Activated CD4-positive, CD25-positive, alpha-beta regulatory T cell treated with anti-CD3 and anti-CD28 coated beads, Interleukin-2, amount 50 U/mL, for 72 hours (primary cell): ENCODE measurements at places on chromosomes 16 and 17.
A peak's percentile ranks its signal among the peaks of the same experiment; 100 is the strongest.

- no peak for DNase-seq
These were observed 1.3 kb downstream of the MYL11 start for GRCh38 chr16:30375864-30376263.

GRCh38 chr16:58043571-58044155, 18.1 kb downstream of the MMP15 start:
- DNase-seq, result no peak

DNA sequence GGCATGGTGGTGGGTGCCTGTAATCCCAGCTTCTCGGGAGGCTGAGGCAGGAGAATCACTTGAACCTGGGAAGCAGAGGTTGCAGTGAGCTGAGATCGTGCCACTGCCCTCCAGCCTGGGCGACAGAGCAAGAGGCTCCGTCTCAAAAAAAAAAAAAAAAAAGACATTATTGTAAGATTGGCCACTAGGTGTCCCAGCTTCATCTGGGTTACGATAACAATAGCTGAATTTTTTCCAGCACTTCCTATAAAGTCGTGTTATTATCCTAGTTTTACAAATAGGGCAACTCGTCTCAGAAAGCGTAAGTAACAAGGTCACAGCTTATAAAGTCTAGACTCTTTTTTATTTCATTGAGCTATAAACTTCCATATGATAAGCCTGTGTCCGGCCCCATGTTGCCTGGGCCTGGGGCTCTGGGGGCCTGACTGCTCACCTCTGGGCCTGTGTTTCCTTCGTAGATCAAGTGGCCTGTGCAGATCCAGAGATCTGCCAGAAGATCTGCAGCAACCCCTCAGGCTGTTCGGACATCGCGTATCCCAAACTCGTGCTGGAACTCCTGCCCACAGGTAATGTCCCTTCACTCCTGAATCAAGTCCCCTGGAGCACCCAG, 60.5 kb downstream of the SLC5A11 start:
- DNase-seq, result no peak

DNA sequence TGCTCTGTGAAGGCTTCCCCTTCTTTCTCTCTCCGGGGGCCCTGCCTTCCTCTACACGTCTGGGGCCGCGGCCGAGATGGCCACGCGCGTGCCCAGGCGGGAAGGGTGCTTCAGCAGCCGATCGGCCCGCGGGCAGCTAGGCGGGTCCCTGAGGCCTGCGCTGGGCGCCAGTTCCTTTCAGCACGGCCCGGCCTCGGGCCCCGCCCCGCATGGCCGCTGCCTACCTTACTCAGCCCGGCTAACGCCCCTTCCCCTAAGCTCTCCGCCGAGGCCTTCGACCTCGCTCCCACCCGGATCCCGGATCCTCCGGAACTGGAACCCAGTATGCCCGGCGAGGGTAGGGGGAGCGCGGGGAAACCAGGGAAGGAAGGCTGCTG, 335 bp downstream of the TMEM11 start:
- no peak for DNase-seq

DNA sequence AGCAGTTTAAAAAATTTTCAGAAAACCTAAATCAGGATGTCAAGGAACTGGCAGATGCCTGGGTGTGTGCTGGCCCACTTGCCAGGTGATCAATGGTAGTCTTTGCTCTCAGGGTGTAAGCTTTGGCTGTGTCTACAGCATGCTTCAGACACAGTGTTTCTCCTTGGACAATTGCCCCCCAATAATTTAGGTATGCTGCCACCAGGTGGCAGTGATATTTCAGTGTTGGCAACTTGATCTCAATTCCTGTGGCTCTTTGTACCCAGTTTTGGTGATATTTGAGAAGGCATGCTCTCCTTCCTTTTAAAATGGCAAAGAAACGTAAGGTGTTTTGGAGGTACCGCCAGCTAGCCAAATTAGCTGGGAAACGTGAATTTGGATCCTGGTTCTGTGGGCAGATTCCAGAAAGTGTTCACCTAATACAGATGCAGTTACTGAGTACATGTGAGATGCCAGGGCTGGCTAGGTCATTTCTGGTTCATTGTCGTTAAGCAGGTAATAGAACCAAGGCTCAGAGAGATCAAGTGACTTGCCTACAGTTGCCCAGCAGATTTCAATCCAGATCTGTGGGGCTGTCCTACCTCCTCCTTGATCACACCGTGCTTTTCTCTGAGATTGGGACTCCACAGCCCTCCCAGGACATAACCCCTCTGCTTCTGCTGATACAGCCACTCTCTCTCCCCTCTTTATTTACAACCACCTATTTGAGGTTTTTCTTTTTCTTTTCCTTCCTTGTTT, 155.6 kb upstream of the PLCG2 start:
- DNase-seq, result peak; percentile 48

GRCh38 chr17:77316191-77316641, 175.4 kb downstream of the SEC14L1 start:
- no peak for DNase-seq

DNA sequence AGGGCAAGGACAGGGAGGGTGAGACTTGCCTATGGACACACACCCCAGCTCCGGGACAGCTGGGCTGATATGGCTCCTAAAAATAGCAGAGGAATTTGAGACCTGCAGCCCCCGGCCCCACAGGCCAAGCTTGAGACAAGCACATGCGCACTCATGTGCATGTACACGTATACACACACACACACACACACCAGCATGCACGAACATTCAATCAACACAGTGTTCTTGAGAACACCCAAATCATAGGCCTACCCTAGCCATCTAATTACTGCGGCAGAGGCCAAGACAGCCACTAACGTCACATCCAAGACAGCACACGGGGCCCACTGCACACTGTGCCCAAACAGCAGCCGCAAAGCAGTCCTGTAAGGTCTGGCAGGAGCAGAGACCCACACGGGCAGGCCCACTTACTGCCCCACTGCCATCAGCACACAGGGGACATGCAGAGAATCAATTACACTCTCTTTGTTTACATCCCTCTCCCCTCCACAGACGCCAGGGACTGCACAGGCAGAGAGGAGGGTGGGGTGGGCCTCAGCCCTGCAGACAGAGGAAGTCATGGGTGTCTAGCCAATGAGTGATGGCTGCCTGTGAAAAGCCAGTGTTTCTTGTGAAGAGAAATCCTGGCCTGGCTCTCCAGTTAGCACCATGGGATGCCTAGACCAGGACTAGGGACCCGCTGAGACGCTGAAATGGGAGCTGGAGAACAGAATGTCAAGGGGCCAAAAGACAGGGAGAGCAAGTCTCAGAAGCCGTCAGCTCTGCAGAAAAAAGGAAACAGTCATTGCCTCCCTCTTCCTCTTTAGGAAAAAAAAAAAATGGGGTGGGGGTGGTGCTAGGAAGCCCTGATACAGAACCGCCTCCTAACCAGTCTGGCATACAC, 39.3 kb downstream of the MYO18A start:
- DNase-seq, result peak; percentile 49

DNA sequence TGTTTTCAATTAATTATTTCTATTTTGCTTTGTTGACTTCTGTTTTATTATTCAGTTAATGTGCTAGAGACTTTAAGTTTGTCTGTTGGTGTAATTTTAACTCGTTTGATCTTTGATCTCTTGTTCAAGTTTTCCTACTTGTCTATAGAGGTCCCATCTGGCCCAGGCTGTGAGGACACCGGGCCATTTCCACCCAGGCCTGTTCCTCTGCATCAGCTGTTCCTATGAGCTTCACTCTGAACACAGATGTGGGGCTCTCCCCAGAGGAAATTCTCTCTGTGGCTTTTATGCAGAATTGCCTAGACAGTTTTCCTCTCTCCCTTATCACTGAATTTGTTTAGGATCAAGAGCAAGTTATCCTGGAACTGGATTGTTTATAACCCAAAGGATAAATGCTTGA, 44.7 kb downstream of the MYO18A start:
- DNase-seq, result no peak

DNA sequence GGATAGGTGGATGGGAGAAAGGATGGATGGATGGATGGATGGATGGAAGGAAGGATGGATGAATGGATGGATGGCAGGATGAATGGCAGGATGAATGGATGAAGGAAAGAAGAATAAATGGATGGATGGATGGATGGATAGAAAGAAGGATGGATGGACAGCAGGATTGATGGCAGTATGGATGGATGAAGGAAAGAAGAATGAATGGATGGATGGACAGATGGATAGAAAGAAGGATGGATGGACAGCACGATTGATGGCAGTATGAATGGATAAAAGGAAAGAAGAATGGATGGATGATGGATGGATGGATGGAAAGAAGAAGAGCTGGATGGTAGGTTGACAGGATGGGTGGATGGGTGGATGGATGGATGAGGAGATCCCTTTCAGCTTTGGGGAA, 9.2 kb upstream of the MYH10 start:
- no peak for DNase-seq
